ENCODE measurements at places on chromosomes 11 and 22.

DNA sequence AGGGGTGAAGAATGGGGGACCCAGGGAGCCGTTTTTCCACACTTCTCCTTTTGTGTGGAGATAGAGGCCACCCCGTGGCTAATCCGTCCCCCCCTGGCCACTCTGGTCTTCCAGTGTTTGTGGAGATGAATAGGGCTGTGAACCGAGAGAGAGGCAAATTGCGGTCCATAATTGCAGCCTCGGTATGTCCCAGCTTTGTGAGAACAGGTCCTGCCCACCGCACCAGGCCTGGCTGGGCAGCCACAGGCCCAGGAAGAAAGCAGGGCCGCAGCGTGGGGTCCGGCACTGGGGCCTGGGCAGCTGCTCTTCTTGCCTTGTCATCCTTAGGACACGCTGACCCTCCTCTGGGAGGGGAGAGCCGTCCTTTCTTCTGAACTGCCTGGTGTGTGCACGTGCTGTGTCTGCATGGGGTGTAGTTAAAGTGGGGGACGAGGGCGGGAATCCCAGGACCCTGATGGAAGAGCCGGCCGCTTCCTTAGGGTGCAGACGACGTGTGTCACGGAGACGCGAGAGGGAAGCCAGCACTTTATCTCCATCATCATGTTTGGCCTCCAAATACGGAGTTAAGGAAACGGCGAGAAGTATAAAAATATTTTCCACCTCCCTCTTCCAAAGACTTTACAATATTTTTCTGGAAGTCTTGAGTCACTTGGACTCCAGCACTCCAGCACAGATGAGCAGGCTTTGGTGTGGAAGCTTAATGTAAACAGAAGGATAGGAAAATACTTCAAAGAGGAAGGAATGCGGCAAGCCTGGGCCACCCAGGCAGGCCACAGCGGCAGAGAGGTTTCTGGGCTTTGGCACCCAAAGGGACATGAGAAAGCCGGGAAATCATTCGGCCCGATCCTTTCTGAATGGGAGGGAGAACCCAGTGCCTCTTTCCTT lies 1248.4 kb downstream of the BRD1 start:
- no peak for DNase-seq

DNA sequence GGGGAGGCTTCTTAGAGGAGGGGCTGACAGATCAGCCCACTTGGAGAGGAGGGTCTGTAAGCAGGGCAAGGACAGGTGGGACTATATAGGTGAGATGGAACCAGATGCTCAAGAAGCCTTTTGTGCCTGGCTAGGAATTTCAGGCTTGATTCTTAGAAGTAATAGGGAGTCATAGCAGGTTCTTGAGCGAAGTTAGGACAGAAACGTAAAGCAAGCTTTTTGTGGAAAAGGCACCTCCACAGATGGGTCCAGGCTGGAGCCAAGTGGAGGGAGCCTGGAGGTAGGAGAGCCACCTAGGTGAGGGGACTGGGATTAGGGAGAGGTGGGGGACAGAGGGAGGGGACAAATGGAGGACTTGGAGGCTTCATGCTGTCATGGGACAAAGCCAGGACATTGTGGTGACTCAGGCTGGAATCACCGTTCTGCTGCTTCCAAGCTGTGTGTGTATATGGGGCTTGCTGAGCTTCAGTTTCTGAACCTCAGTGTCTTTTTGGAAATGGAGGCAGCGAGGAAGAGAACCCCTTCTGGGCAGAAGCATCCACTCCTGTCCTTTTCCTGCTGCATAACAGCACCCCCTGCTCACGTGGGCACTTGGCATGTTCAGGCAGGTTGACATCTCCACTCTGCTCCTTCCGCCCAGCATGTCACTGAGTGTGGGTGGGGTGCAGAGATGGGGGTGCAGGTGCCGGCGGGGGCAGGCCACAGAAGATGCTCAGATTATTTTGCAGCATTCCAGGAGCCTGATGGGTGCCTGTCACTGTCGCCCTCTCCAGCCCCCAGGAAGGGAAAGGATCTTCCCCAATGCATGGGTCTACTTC lies 58.0 kb downstream of the MCM5 start:
- DNase-seq = no peak

GRCh38 chr11:57637626-57638004 lies 12.1 kb downstream of the YPEL4 start:
- no peak for DNase-seq

GRCh38 chr11:38089726-38090125 lies 1491.7 kb upstream of the RAG2 start:
- peak; percentile 14 for DNase-seq

GRCh38 chr22:19892257-19892879 lies 37.7 kb upstream of the GNB1L start:
- DNase-seq = peak; percentile 46
